ENCODE measurements at places on chromosomes 3 and 15.
A peak's percentile ranks its signal among the peaks of the same experiment; 100 is the strongest.

DNA sequence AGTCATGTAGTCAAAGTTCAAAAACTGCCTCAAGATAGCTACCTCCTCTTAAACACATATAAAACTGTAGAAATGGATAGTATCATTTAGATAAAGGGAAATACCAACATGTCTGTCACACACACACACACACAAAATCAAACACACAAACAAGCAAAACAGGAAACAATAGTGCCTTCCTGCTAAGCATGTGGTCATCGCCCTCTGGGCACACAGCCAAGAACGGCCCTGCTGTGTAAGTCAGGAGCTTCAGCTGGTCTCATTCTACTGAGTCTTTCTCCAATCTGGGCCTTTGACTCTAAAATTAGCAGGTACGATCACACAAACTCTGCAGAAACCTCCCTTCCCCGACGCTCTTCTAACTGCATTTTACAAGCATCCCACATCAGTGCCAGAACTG lies 272.2 kb upstream of the CHRNA7 start:
- H3K36me3 ChIP-seq, result no peaks in the 10 kb centered on the region
- peaks cover 5% of the 10 kb centered on the region for H3K4me1 ChIP-seq
- DNase-seq, result no peak
- peaks cover 25% of the 10 kb centered on the region for H3K27me3 ChIP-seq

- peak overlapping the region; percentile 83 for H3K27ac ChIP-seq
- H3K36me3 ChIP-seq, result peaks cover 20% of the 10 kb centered on the region
- H3K4me1 ChIP-seq, result peaks cover 28% of the 10 kb centered on the region
- H3K27me3 ChIP-seq, result no peaks in the 10 kb centered on the region
- no peak for DNase-seq
Measured at GRCh38 chr3:98574132-98574531, 19.3 kb downstream of the CPOX start.

DNA sequence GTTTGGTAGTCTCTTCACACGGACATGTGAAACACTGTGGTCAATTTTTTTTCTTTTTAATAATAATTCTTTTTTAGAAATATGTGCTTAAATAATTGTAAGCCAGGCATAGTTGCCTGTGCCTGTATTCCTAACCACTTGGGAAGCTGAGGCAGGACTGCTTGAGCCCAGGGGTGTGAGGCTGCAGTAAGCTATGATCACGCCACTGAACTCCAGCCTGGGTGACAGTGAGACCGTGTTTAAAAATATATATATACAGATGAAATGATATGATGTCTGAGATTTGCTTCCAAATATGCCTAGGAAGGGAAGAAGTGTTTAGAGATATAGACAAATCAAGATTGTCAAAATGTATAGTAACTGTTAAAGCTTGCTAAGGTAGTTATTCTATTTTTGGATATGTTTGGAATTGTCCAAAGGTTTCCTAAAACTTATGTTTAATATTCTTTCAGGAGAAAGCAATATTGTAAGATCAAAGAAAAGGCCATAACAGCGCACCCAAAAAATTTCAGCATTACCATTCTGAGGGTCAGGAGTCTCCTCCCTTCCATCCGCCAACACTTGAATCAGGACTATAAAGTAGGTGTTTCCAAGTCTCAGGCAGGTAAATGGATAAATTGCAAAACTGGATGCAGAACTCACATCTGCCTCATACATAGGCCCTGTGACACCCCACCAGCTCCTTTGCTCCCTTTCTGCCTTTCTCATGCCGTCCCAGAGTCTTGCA lies 532 bp upstream of the SELENOT start:
- H3K36me3 ChIP-seq, result peaks cover 14% of the 10 kb centered on the region
- H3K4me1 ChIP-seq, result peaks cover 59% of the 10 kb centered on the region
- no peak for DNase-seq
- H3K27ac ChIP-seq, result peak overlapping the region; percentile 98

DNA sequence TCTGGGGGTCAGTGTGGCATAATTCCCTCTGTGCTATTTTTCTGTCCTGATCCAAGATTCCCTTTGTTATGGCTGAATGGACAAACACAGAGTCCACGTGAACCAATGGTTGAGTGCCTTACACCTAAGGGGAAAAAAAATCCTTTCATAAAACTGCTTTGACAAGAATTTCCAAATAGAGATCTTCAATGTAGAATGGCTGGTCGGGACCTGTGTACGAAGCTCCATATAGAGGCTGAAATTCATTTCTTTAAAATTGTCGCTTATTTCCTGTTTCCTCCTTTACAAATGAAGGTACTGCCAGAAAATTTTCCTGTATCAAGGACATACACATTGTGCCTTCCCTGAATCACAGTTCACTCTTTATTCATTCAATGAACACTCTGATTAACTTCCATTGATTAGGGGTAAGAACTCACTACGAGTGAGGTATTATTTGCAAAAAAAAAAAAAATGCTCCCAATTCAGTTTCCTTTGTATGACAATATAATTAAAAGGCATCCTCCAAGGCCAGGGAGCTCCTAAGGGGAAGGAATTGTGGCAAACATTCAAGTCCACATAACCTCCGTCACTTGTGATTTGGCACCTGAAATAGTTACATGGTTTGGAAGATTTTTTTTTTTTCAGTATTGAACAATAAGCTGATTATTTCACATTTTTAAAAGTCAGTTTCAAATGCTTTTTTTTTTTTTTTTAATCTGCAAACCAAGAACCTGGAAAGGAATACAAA lies 293.8 kb downstream of the MEX3B start:
- H3K4me1 ChIP-seq, result no peaks in the 10 kb centered on the region
- peaks cover 8% of the 10 kb centered on the region for H3K27me3 ChIP-seq
- no peak overlapping the region for H3K4me3 ChIP-seq
- no peak overlapping the region for H3K27ac ChIP-seq
- no peaks in the 10 kb centered on the region for H3K36me3 ChIP-seq

GRCh38 chr3:141553055-141553454 lies 66.2 kb downstream of the RASA2 start:
- no peaks in the 10 kb centered on the region for H3K27me3 ChIP-seq
- DNase-seq, result no peak
- peak overlapping the region; percentile 60 for H3K4me3 ChIP-seq
- peaks cover 29% of the 10 kb centered on the region for H3K36me3 ChIP-seq

GRCh38 chr3:126858887-126859286 lies 124.0 kb upstream of the PLXNA1 start:
- no peaks in the 10 kb centered on the region for H3K27me3 ChIP-seq
- no peaks in the 10 kb centered on the region for H3K36me3 ChIP-seq
- no peak overlapping the region for H3K4me3 ChIP-seq
- H3K27ac ChIP-seq, result no peak overlapping the region
- H3K4me1 ChIP-seq, result no peaks in the 10 kb centered on the region

- H3K27ac ChIP-seq, result no peak overlapping the region
- H3K36me3 ChIP-seq, result peaks cover under 1% of the 10 kb centered on the region
- H3K27me3 ChIP-seq, result no peaks in the 10 kb centered on the region
- H3K4me1 ChIP-seq, result no peaks in the 10 kb centered on the region
- H3K4me3 ChIP-seq, result no peak overlapping the region
- DNase-seq, result no peak
Measured at GRCh38 chr3:96538186-96538585, 276.2 kb upstream of the EPHA6 start.

DNA sequence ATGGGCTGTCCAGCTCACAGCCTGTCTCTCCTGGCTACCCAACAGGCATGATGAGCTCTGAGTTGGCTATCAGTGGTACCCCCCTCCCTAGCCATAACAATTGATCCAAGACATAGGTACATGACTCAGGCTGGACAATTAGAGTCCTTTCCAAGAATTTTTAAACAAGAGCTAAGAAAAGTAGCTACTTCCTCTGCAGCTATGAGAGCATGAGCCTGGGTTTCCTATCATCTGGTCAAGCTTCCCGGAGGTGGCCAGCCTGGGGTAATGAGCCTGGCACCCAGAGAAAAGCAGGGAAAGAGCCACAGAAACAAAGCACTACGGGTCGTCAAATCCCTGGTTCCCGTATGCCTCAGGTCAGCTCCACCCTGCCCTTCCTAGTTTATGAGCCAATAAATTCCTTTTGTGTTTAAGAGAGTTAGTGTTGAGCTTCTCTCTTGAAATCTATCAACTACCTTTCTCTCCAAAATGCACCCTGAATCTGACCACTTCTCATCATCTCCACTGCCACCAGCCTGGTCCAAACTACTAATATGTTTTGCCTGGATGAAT lies 2.3 kb upstream of the SLC51B start:
- no peaks in the 10 kb centered on the region for H3K4me1 ChIP-seq
- H3K4me3 ChIP-seq, result no peak overlapping the region
- peaks cover 2% of the 10 kb centered on the region for H3K27me3 ChIP-seq
- DNase-seq, result no peak

- H3K27me3 ChIP-seq, result no peaks in the 10 kb centered on the region
- H3K27ac ChIP-seq, result no peak overlapping the region
- H3K36me3 ChIP-seq, result no peaks in the 10 kb centered on the region
- H3K4me1 ChIP-seq, result no peaks in the 10 kb centered on the region
- no peak for DNase-seq
Measured at GRCh38 chr3:173745952-173746682, 348.6 kb downstream of the NLGN1 start.

DNA sequence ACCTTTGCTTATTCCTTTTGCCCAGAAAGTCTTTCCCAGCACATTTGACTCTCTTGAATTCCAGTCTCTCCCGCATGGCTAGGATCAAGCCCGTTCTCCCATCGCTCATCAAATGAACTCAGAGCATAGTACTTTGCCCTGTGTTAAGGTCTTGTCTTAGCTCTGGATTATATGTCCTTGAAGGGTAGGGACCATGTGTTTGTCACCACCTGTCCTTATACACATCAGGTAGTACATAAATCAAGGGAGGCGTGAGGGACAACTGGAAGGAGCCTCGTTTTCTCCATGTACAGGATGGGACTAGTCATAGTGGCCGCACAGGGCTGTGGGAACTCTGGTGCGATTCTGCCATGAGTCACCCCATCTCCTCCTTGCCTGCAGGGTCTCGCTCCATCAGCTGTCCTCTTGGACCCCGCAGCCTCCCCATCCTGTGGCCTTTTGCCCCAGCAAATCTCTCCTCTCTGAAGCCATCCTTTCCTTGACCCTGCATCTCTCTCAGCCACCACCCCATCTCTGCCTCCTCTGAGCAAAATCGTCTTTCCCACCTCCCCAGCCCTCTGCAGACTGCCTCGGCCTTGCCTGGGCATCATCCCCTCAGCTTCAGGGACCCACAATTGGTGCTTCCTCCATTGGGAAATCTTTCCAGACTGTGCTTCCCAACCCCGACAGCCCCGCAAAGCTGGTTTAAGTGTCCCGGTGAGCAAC lies 33.4 kb upstream of the RAB6B start:
- no peaks in the 10 kb centered on the region for H3K36me3 ChIP-seq
- no peak overlapping the region for H3K27ac ChIP-seq
- no peak for DNase-seq
- peaks cover 7% of the 10 kb centered on the region for H3K27me3 ChIP-seq

- H3K4me1 ChIP-seq, result no peaks in the 10 kb centered on the region
- no peak overlapping the region for H3K4me3 ChIP-seq
- no peak overlapping the region for H3K27ac ChIP-seq
- DNase-seq, result no peak
- H3K36me3 ChIP-seq, result peaks cover 17% of the 10 kb centered on the region
Measured at GRCh38 chr3:84683493-84683892, 275.3 kb upstream of the CADM2 start.

DNA sequence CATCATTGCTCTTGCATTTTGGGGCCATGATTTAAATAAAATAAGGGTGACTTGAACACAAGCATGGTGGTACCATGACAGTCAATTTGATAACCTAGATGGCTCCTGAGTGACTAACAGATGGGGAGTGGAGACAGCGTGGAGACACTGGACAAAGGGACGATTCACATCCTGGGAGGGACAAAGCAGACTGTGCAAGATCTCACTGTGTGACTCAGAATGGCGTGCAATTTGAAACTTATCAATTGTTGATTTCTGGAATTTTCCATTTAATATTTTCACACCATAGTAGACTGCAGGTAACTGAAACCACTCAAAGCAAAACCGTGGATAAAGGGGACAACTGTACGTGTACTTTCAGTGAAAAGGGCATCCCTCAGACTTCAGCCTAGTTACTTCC lies 25.5 kb downstream of the MCCC1 start:
- DNase-seq, result no peak
- H3K4me3 ChIP-seq, result no peak overlapping the region
- peaks cover 15% of the 10 kb centered on the region for H3K36me3 ChIP-seq
- H3K4me1 ChIP-seq, result peaks cover 7% of the 10 kb centered on the region

- no peaks in the 10 kb centered on the region for H3K27me3 ChIP-seq
- H3K27ac ChIP-seq, result no peak overlapping the region
- H3K36me3 ChIP-seq, result no peaks in the 10 kb centered on the region
Measured at GRCh38 chr3:123618768-123619484, 34.1 kb upstream of the HACD2 start.

DNA sequence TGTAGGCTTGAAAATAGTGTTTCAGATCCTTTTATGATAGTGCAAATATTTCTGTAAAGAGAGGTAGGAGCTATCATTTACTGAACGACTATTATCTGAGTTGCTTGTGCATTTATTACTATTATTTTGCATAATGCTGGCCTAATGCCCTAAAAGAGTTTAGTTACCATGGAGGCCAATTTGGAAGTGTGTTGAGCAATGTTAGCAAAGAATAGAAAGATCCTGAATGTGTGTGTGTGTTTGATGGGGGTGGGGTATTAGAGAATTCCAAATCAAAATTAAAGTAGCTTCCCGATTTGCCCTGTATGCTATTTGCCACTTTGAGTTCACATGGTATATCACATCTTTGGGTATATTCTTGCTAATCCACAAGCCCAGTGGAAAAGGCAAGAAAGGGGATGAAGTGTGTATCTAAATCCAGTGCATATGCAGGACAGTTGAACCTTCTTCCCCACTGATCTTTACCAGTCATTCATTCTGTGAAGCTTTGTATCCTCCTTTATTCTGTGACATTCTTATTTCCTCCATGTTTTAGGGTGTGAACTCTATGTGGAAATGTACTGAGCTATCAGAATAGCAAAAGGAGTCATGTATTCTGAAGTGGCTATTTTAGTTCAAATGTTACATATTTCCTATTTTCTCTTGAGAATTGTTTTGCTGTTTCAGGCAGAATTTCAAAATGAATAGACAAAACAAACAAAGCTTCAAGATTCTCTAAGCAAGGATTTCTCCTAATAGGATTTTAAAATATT lies 45.7 kb upstream of the PLSCR5 start:
- H3K4me1 ChIP-seq, result no peaks in the 10 kb centered on the region
- no peak for DNase-seq
- H3K27me3 ChIP-seq, result no peaks in the 10 kb centered on the region
- H3K36me3 ChIP-seq, result no peaks in the 10 kb centered on the region
- H3K4me3 ChIP-seq, result no peak overlapping the region

DNA sequence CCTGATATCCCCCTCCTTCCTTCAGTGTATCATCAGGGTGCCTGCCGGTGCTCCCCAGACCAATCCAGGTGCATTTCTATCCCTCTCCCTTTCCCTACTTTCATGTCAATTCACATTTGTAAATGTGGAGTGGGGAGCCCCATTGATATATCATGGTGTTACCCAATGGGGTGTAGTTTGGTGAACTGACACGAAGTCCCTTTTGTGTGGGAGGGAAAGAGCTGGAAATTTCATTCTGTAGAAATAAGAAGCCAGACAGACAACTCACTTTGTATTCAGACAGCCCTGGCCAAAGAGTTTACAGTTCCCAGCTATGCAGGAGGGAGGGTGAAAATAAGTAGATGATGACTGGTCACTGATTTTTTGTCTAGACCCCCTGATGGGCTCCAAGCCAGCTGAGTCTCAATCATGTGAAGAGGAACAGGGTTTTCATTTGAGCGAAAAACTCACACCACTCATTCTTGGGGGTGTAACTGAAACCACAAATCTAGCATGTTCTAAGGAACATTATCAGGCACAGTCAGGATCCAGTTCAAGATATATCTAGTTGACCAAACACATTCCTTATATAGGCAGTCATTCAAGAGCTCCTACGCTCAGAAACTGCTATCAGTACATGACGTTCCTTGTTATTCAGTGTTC lies 58.9 kb downstream of the LMCD1 start:
- no peaks in the 10 kb centered on the region for H3K36me3 ChIP-seq
- no peak overlapping the region for H3K4me3 ChIP-seq
- H3K27me3 ChIP-seq, result peaks cover 6% of the 10 kb centered on the region
- H3K4me1 ChIP-seq, result no peaks in the 10 kb centered on the region
